ENCODE measurements at places on chromosomes 11 and 22.

GRCh38 chr11:119101759-119102423 is at the start of gene DPAGT1:
Gene DPAGT1 (minus strand): TSS chr11:119101853. CDS start chr11:119101655, 198 bp downstream.
- DNase-seq: peak; percentile 88

DNA sequence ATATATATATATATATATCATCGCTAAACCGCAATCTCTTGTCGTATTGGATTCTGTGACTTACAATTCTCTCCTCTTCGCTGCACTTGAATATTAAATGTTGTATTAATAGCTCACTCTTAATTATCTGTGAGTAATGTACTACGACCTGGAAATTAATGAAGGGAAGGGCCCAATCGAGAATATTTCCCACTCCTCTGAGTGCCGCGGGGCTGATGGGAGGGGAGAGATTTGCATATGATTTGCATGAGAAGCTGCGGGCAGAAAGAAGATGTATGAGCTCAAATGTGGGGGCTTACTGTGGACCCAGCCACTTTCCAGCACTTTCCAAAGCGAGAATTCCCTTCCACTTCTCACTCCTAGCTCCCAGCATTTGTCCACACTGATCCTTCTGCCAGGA is 141.2 kb downstream of the MN1 start:
- DNase-seq: no peak

DNA sequence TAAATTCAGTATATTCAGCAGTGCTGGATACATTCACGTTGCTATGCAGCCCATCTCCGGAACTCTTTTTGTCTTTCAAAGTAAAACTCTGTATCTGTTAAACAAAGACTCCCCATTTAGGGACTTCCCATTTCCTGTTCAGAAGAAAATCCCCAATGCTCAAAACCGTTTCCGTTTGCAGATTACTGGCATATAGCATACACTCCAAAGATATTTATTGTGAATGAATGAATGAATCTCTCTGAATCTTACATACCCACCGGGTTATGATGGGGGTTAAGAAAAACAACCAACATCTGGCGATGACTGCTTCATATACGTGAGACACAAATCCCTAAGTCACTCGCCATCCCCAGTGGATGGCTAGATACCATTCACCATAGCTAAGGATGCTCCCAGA is 1.6 kb downstream of the THY1 start:
- no peak for DNase-seq

DNA sequence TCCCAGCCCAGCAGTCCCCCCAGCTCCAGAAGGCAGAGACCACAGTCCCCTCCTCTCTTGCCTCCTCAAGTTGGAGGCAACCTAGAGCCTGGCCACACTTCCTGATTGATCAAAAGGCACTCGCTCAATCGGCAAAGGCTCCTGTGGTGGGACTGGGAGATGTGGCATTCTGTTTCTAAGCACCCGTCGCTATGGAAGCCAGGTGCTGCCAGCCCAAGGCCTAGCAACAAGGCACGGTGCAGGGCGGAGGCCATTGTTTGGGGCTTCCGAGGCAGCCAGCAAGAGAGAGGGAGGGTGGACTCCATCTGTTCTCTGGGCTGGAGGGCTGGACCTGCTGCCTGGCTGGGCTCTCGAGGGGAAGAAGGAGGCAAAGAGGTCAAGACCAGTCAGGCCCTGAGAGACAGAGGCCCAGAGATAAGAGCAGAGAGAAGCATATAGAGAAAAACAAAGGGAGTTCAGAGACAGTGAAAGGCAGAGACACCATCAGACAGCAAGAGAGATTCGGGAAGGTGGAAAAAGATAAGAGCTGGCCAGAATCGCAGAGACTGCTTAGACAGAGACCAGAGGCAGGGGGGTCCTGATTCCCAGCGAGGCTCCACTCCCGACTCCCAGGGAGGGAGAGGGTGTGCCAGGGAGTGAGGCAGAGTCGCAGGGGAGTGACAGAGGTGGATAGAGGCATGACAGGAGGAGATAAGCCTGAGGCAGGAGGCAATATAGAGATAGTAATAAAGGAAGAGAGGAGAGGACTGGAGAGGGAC is 21.2 kb downstream of the PDE2A start:
- DNase-seq: no peak

DNA sequence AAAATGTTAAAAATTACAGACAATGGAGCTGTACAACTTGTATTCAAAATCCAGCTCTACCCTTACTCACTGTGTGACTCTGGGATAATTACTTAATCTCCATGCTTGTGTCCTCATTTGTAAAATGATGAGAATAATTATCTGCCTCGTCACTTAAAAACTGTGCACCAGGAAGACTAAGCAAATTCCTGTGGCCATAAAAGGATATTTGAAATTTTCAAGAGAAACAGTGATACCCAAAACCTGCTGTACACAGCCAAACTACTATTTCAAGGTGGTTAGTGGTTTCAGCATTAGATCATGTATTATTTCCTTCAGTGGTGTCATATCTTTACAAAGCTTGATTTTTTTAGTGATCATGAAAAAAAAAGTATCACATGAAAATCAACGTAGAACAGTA is 136.9 kb downstream of the METTL15 start:
- no peak for DNase-seq

GRCh38 chr11:133776671-133777367 is 68.5 kb downstream of the SPATA19 start:
- no peak for DNase-seq

GRCh38 chr11:112398798-112399478 is 138.3 kb upstream of the PLET1 start:
- DNase-seq: no peak

Data from breast epithelium (tissue), 4 donors.